ENCODE measurements at places on chromosomes 4 and X. TPM values are rescaled to one million over a fixed set of nuclear protein-coding genes. Genes with fewer than 3 reads are reported as not detected.

DNA sequence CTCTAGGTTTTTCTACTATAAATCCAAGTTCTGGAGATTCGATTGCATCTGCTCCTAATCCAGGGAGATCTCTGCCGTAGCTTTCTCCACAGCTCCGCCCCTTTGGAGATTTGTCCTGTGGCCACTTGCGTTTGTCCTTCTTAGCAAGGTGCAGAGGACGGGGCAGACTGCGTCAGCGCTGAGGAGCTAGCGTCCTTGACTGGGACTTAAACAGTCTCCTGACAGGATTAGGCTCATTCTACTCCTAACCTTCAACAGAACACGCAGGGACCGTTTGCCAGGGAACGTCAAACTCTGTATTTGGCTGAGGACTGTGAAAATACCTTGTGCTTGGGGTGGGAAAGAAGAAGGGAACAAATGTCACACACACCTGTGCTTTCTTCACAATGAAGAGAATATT, 38.6 kb downstream of the SORBS2 start:
- DNase-seq = no peak

DNA sequence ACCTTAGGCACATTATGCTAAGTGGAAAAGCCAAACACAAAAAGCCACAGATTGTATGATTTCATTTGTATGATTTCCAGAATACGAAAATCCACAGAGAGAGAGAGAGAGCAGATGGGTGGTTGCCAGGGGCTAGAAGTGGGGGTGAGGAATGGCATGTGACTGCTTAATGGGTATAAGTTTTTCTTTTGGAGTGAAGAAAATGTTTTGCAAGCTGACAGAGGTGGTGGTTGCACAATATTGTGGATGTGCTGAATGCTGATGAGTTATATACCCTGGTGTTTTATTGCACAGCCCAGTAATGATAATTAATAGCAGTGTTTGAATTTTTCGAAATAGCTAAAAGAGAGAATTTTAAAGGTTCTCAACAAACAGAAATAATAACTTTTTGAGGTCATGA, 386.1 kb upstream of the HS3ST1 start:
- DNase-seq = no peak

GRCh38 chrX:24561121-24561520, 86.0 kb downstream of the PCYT1B start:
- no peak for DNase-seq

DNA sequence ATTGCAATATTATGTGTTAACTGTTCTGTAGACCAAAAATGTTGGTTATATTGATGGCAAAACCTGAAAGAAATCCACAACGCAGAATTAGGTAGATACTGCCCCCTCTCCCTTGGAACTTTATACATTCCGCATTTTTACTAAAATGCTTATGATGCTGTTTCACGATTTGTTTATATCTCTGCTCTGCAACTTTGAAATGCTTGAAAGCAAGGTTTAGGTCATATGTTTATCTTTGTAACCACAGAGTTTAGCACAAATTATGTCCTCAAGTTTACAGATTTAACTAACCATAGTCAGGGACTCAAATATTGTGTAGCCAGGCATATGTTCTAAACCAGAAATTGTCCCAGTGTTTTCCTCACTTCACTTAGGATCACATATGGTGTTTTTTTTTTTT, 66.1 kb upstream of the H2AZ1 start:
- no peak for DNase-seq

GRCh38 chrX:152202886-152203285, 64.5 kb upstream of the MAGEA10 start:
- no peak for DNase-seq

GRCh38 chr4:12724510-12724909, 759.6 kb downstream of the RAB28 start:
- DNase-seq = no peak

GRCh38 chr4:169340834-169341233, 70.1 kb upstream of the SH3RF1 start:
- no peak for DNase-seq

Gene FAM149A
- total RNA-seq = 10.1 TPM

GRCh38 chr4:184648313-184649025, 778 bp downstream of the CASP3 start:
- DNase-seq = peak; percentile 93

Data from mesenteric fat pad (tissue), 1 donor.